ENCODE measurements at places on chromosomes 2 and 18.

GRCh38 chr2:238494573-238494961 is 67.8 kb downstream of the ASB1 start:
- no peak for DNase-seq

GRCh38 chr2:113156278-113157117 is 17.3 kb upstream of the PSD4 start:
- no peak for DNase-seq

DNA sequence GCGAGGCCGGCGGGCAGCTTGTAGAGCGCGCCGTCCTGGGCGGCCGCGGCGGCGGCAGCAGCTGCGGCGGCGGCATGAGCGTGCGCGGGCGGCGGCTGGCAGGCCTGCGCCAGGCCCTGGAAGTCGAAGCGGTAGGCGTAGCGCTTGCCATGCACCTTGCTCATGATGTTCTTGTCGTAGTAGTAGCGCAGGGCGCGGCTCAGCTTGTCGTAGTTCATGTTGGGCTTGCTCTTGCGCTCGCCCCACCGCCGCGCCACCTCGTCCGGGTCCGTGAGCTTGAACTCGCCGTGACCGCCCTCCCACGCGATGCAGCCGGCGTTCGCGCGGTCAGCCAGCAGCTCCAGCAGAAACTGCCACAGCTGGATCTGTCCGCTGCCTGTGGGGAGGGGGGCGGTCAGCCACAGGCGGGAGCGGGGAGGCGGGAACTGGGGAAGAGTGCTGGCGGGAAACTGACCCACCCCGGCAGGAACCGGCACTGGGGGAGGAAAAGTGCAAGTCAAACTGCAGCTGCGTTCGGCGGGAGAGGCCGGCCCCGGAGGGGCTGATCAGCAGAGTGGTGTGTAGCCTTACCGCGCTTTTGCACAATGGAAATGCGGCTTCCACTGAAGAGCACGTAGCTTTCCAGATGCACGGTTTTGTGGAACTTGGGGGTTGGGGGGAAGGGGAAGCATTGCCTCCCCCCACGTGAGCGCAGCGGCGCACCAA is 3.0 kb downstream of the FEV start:
- DNase-seq: no peak

DNA sequence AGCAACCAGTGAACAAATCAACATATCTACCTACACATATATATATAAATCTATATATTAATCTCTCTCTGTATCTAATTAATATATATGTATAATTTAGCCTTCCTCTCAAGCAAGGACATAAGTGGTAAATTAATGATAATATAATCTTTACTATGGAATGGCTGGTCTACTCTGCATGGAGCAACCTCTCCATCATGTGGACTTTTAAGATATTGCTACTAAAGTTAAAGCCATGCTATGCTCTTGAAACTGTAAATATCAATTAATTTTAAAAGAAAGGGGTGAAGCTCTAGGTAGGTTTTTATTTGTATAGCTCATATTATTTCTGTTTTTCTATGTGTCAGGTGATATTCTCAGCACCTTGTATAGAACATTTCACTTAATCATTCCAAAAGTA is 147.0 kb downstream of the PPP1R1C start:
- DNase-seq: no peak

DNA sequence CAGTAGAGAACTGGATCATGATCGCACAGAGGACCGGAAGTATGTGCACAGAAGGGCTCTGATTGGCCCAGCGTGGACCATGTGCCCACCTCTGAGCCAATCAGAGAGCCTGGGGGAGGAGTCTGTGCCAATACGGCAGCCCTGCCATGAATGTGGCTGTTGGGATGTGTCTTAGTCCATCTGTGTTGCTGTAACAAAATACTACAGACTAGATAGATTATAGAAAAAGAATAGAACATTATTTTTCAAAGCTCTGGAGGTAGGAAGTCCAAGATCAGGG is 132.0 kb downstream of the NDUFA10 start:
- no peak for DNase-seq

DNA sequence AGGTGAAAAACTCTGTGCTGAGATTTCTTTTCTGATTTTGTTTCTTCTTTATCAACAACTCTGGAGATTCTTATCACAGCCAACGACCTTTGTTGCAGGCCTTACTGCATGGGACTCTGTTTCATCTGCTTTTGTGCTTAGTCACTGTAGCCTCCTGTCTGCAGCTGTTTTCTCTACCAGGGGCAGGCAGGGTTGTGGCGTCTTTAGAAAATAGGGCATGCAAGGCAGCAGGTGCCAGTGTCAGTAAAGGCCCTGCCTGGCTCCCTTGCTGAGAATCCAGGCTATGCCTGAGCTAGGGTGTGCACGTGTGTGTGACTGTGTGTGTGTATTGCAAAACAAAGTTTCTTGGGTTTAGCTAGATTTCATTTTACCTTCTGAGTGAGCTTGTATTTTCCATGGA is 14.6 kb upstream of the SLC9A2 start:
- DNase-seq: no peak

DNA sequence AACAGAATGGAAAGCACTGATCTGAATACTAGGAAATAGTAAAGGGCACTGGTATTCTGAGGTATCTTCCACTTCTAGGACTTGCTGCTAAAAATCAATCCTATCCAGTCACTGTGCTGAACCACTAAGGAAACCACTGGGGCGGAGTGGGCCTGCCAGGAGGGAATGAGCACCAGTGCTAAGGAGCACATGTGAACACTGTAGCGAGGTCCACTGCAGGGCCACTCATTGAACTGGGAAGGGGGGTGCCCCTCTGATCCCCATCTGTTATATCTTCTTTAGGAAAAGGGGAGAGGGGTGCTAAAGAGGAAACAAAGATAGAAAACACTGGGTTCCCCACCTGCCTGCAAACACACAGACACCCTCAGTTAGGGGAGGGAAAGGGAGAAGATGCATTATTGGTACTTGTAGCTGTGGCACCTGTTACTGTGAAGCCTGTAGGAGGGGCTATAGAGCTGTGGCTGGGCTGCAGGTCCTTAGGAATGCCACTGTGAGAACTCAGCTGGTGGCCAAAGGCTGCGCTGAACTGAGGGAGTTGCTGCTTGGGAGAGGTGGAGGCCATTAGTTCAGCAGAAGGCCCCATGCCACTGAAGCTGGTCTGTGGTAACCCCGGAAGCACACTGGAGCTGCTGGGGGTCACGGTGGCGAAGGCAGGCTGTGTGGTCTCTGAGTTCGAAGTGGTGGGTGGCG is 81.8 kb downstream of the INO80D start:
- DNase-seq: no peak

DNA sequence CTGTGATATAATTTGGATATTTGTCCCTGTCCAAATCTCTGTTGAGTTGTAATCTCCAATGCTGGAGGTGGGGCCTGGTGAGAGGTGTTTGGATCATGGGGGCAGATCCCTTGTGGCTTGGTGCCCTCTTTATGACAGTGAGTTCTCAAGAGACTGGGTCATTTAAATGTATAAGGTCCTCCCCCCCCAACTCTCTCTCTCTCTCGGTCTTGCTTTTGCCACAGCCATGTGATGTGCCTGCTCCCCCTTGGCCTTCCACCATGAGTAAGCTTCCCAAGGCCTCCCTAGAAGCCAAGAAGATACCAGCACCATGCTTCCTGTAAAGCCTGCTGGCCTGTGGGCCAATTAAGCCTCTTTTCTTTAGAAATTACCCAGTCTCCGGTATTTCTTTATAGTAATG is 58.6 kb downstream of the FN1 start:
- no peak for DNase-seq

- DNase-seq: no peak
Measured at GRCh38 chr18:12038082-12038638, 55.5 kb upstream of the ANKRD62 start.

DNA sequence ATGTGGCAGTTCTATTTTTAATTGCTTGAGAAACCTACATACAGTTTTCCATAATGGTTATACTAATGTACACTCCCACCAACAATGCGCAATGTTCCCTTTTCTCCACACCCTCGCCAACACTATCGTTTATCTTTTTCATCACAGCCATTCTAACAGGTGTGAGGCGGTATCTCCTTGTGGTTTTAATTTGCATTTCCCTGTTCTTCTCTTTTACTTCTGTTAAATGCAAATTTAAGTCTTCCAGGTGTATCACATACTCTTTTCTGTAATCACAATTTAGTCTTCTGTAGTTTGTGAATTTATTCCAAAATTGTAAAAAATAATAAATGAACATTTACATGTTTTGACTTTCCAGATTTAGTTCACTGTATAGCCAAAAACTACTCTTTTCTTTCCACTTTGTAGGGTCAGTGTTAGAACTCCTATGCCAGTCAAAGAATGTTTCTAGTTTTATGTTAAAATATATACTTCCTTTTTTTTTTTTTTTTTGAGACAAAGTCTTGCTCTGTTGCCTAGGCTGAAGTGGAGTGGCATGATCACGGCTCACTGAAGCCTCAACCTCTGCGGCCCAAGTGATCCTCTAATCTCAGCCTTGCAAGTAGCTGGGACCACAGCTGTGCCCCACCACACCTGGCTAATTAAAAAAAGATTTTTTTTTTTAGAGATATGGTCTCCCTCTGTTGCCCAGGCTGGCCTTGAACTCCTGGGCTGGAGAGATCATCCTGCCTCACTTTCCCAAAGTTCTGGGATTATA is 15.4 kb upstream of the ACYP2 start:
- no peak for DNase-seq

DNA sequence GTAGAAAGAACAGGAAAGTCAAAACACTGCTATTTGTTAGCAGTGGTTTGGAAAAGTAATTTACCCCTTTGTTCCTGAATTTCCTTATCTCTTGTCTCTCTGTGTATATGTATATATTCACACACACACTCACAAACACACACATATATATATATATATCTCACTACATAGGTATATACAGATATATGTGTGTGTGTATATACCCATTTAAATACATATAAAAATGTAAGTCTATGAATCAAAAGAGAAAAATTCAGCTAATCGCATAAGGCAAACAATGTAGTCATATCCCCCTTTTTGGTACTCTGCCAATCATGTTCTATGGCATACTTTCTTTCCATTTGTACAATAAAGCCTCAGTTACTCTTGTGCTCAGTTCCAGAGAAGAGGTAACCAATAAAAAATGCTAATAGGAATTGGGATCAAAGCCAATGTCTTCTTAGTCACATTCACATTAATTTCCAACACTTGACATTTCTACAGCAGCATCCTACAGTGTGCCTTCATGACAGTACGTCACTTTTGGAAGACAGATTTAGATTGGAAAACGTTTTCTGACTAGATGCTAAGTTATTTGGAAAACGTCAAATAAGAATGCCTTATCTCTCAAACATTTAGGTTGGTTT is 94.6 kb downstream of the MC4R start:
- DNase-seq: no peak

GRCh38 chr2:118750959-118751565 is 96.4 kb downstream of the EN1 start:
- DNase-seq: no peak

- no peak for DNase-seq
Measured at GRCh38 chr2:22279541-22279940, 1105.4 kb upstream of the KLHL29 start.

DNA sequence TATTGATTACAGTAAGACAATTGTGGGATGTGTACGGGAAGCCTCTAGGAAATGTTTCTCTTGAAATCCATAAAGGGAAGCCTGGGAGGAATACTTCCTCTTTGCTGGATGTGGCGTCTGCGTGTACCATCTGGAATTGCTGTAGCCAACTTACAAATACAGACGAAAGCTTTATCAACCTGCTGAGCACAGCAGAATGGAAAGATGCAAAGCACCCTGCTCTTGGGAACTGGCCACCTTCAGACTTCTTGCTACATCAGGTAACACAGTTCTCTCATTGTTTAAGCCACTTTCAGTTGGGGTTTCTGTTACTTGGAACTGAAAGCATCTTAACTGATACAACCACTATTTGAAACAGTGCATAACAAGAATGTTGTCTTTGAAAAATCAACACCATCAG is 213.8 kb downstream of the HRH4 start:
- no peak for DNase-seq

DNA sequence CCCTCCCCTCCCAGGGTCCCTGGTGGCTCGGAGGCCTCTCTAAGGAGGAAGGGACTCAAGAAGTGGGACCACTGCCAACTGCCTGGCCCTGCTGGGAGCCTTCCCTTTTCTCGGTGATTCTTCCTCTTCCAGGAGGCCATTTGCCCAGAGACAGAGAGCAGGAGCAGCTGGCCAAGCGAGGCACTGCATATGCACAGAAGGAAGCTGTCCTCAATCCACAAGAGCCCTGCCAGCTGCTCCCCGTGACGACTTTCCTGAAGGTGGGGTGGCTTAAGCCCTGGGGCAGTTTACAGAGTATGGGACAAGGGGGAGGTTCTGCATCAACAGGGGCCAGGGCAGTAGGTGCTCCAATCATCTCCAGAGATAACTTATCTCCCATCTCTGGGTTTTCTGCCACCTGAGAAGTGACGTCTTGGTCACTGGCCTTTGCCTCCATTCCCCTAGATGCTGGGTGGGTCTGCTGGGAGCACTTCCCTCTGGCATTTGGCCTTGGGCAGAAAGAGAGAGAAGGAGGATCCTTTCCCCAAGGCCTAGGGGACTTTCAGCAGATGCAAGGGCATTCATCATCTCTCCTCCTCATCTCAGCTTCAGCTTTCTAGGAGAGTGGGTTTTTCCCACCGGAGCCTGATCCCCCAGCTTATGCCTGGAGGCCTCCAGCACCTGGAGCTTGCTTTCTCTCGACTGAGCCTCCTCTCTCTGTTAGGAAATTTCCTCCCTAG is 28.5 kb downstream of the CIB4 start:
- DNase-seq: no peak

- DNase-seq: no peak
Measured at GRCh38 chr2:163734401-163734800, 1.4 kb downstream of the FIGN start.

GRCh38 chr2:196293751-196294515 is 122.6 kb upstream of the STK17B start:
- DNase-seq: no peak

GRCh38 chr2:239157269-239157668 is 243.6 kb downstream of the HDAC4 start:
- no peak for DNase-seq

DNA sequence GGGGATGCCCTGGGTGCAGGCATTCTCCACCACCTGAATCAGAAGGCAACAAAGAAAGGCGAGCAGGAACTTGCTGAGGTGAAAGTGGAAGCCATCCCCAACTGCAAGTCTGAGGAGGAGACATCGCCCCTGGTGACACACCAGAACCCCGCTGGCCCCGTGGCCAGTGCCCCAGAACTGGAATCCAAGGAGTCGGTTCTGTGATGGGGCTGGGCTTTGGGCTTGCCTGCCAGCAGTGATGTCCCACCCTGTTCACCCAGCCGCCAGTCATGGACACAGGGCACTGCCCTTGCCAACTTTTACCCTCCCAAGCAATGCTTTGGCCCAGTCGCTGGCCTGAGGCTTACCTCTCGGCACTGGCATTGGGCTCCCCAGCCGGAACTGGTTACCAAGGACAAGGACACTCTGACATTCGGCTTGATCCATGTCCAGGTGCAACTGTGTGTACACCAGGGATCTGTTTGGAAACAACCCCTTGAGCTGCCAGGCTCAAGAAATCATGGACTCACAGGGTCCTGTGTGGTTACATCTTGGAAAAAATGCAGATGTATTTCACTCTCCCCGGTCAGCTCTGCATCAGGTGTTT is 31.8 kb downstream of the SLC1A4 start:
- DNase-seq: no peak

DNA sequence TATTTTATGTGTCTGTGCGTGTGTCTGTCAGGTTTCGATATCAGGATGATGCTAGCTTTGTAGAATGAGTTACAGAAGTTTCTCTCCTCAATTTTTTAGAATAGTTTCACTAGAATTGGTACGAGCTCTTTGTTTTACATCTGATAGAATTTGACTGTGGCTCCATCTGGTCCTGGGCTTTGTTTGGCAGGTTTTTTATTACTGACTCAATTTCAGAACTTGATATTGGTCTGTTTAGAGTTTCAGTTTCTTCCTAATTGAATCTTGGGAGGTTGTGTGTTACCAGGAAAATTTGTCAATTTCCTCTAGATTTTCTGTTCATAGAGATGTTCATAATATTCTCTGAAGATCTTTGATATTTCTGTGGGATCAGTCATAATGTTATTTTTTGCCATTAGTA is 289.4 kb upstream of the COL3A1 start:
- no peak for DNase-seq
